ENCODE measurements at places on chromosomes 2 and 18. TPM values are rescaled to one million over a fixed set of nuclear protein-coding genes. Genes with fewer than 3 reads are reported as not detected.

EMILIN2 gene
- total RNA-seq: 11.3 TPM

TMEM214 gene
- 47.3 TPM for total RNA-seq

L3MBTL4 gene
- 12.9 TPM for total RNA-seq

TTN gene
- 0.21 TPM for total RNA-seq

ACTG2 gene
- total RNA-seq: 9.4 TPM

OR6B2 gene
- total RNA-seq: not detected

SETBP1 gene
- 18.2 TPM for total RNA-seq

NOL4 gene
- total RNA-seq: not detected

TRIM43 gene
- total RNA-seq: not detected

PCARE gene
- 0.04 TPM for total RNA-seq

CCT4 gene
- total RNA-seq: 74.8 TPM

C2orf66 gene
- total RNA-seq: not detected

ACMSD gene
- not detected for total RNA-seq

ARHGAP28 gene
- total RNA-seq: 2.5 TPM

IL1B gene
- total RNA-seq: not detected

STK11IP gene
- total RNA-seq: 68.0 TPM

RPRM gene
- not detected for total RNA-seq

MZT2B gene
- 66.4 TPM for total RNA-seq

CKAP2L gene
- 2.6 TPM for total RNA-seq

GLI2 gene
- total RNA-seq: 1.9 TPM

NT5DC4 gene
- not detected for total RNA-seq

GULP1 gene
- total RNA-seq: 21.3 TPM

ARHGEF33 gene
- total RNA-seq: 0.80 TPM

ZSWIM2 gene
- not detected for total RNA-seq

SIGLEC15 gene
- total RNA-seq: 0.57 TPM

SERPINB7 gene
- total RNA-seq: 214 TPM

WDFY1 gene
- 25.9 TPM for total RNA-seq

ZBTB7C gene
- 26.0 TPM for total RNA-seq

ANKRD36B gene
- 16.0 TPM for total RNA-seq

GALNT13 gene
- total RNA-seq: 0.42 TPM

MC2R gene
- total RNA-seq: not detected

ABCG5 gene
- not detected for total RNA-seq

MTLN gene
- total RNA-seq: 96.5 TPM

ZAP70 gene
- total RNA-seq: 1.5 TPM

APCDD1 gene
- total RNA-seq: 122 TPM

NDC80 gene
- total RNA-seq: 2.5 TPM

UGT1A3 gene
- total RNA-seq: not detected

CRYBA2 gene
- total RNA-seq: not detected

TDRD15 gene
- total RNA-seq: 0.19 TPM

KCNK3 gene
- 0.83 TPM for total RNA-seq

ELOA2 gene
- total RNA-seq: not detected

SRD5A2 gene
- not detected for total RNA-seq

MZT2A gene
- 78.5 TPM for total RNA-seq

SPDYA gene
- total RNA-seq: 0.76 TPM

CTIF gene
- total RNA-seq: 29.0 TPM

SLC9A4 gene
- total RNA-seq: 0.24 TPM

EML6 gene
- total RNA-seq: 2.3 TPM

OLA1 gene
- 59.2 TPM for total RNA-seq
